ENCODE measurements at places on chromosomes 3 and 15.

GRCh38 chr3:117754841-117755240 lies 1045.3 kb downstream of the TUSC7 start:
- DNase-seq, result no peak

GRCh38 chr3:194231929-194232832 lies 96.2 kb downstream of the HES1 start:
- DNase-seq, result no peak

- DNase-seq, result no peak
Observed at GRCh38 chr3:134216191-134216764, 34.4 kb downstream of the RYK start.

DNA sequence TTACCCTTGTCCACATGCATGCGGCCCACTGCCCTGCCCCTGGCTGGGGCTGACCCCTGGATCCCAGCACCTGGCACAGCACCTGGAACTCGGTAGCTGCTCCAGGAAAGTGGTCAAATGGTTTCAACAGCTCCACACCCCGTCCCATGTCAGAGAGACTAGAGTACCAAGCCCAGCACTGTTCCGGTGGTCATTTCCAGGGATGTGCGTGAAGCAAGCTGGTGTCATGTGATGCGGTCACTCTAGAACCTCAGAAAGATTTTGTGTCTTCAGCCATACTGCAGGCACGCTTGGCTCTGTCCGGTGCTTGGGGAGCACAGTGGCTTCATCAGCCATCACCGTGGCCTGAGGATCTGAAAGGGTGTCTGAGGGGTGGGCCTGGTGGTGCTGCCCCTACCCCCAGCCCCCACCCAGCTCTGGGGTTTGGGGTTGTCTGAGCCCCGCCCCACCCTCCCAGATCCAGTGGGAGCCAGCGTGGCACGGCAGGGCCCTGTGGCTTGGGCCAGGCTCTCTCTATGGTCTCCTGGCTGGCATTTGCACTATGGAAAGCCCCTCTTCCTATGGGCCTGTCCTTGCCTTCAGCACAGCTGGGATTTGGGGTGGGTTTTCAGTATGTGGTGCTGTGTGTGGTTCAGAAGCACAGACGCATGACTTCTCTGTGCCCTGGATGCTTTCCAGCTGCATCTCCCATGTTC lies 15.3 kb downstream of the APBA2 start:
- no peak for DNase-seq

- DNase-seq, result no peak
Observed at GRCh38 chr15:54540721-54541120, 562.5 kb downstream of the UNC13C start.

- peak; percentile 39 for DNase-seq
Observed at GRCh38 chr3:176663387-176663786, 533.9 kb downstream of the TBL1XR1 start.

DNA sequence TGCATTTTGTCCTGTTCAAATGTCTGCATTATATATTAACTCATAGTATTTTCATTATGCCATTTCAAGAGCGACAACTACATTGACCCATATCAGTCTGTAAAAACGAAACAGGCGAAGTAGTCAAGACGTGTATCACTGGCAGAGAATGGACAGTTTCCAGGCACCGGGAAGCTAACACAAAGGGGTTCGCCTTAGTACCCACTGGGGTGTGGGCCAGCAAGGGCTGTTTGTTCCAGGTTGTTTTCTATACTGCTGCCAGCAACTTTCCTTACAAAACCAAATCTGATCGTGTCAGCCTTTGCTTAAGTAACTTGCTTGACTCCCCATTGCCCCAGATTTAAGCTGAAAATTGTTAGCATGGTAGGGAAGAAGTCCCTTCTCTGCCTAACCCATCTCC lies 87.1 kb downstream of the CGNL1 start:
- DNase-seq, result no peak

GRCh38 chr3:47018269-47018611 lies 38.8 kb downstream of the NBEAL2 start:
- no peak for DNase-seq

- DNase-seq, result no peak
Observed at GRCh38 chr3:148101061-148101460, 596.6 kb upstream of the AGTR1 start.

DNA sequence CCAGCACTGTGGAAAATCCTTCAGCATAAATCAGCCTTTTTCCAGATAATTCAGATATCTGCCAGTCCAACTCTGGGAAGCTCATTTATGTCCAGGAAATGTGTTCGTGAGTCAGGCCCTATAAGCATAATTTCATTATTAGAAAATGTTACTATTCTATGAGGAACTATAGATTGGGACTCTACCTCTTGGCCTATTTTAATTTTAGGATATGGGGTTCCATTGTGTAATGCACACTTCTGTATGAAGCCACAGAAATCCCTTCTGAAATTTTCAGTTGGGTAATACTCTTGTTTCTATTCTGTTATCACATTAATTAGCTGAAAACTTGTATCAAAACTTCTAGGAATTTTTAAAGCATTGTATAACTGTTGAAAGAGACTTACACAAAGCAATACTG lies 43.9 kb upstream of the IL12A start:
- DNase-seq, result no peak

GRCh38 chr3:16936676-16937230 lies 52.0 kb downstream of the PLCL2 start:
- DNase-seq, result no peak

DNA sequence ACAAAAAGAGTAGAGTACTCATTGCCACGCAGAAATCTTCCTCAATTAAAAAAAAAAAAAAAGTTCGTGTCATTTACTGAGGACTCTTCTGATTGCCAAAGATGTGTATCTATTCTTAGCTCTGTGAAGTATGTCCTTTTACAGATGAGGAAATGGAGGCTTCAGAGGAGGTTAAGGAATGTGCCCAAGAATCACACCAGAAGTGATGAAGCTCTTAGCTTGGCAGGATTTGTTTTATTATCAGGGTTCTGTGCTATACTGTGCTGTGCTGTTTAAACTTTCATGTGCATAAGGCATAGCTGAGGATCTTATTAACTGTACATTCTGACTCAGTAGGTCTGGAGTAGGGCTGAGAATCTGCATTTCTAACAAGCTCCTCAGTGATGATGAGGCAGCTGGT lies 665.2 kb upstream of the ADAMTS9 start:
- DNase-seq, result peak; percentile 51

GRCh38 chr3:119978554-119979208 lies 115.6 kb downstream of the GSK3B start:
- no peak for DNase-seq

DNA sequence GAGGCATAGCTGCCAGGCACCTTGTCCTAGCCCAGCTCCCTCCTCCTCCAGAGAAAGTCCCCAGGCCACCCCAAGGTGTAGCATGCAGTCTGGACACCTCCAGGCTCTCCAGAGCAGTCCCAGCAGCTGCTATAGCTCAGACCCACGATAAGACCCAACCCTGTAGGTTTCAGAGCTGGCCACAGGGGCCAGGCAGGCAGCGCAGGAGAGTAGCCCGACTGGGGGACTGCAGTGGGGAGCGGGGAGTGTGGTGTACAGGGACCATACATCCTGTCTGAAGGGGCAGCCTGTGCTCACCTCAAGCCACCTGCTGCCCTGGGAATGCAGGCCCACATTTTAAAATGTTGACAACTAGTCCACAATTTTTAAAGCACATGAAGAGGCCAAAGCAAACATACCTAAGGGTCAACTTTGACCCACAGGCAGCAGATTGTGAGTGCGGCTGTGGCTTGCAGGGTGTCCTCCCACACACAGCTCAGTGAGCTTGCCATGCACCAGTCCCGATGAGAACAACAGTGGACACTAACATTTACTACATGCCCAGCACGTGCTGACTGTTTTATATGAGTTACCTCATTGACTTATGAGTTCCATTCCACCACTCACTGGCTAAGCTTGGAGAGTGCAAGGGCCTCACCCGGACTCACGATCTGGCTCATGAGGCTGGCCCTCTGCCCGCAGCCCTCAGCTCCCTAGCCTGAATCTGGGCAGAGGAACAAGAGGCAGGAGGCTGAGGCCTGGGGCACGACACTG lies 81.4 kb downstream of the DNAJB8 start:
- DNase-seq, result peak; percentile 83

DNA sequence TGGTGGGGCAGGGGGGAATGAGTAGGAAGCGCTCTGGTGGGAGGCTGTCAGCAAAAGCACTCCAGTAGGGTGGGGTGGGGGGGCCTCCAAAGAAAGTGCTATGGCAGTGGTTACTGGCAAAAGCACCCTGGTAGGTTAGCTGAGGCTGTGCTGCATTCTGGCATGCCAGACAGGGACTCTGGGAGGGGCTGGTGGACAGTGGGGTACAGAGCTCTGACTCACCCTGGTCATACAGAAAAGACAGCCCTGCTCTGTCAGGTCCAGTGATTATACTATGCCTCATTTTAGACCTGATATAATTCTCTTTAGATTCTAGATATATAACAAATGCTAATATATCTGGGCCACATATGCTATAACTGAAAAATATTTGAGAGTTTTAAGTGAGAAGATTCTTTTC lies 82.8 kb upstream of the CPNE4 start:
- no peak for DNase-seq

DNA sequence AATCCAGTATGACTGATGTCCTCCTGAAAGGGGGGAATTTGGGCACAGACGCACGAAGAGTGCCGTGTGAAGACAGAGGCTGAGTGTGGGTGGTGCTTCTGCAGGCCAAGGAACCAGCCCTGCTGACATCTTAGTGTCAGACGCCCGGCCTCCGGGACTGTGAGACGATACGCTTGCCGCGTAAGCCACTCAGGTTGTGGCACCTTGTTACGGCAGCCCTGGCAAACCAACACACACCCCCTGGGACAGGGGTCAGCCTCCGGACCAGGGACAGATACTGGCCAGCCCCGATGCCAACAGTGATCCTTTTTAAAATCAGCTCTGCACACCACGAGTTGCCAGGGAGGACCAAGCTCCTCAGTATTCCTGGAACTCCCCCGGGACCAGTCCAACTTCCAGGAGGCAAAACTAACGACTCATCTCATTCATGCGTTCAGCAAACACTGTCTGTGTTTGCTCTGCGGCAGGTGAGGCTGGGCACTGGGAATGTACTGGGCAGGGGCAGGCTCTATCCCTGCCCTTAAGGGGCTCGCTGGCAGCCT lies 21.2 kb upstream of the PIGZ start:
- DNase-seq, result no peak

DNA sequence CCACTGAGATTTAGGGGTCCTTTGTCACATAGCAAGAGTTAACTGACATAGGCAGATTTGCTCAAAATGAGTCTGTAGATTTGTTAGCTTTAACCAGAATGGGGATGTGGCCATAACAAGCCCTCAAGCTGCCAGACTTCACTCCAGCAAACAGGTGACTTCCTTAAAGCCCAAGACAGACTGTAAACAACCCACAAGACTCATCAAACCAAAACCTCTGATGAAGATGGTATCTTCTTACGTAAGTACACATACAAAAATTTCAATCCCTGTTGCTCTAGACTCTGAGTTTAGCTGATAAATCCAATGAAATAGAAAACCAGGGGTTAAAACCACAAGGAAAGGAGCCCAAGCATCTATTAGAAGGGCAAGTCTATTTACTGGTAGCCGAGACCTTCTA lies 18.2 kb upstream of the ZBTB20 start:
- DNase-seq, result no peak

GRCh38 chr3:105496343-105496742 lies 129.6 kb downstream of the ALCAM start:
- DNase-seq, result no peak

- no peak for DNase-seq
Observed at GRCh38 chr15:97129674-97130073, 799.2 kb downstream of the NR2F2 start.

DNA sequence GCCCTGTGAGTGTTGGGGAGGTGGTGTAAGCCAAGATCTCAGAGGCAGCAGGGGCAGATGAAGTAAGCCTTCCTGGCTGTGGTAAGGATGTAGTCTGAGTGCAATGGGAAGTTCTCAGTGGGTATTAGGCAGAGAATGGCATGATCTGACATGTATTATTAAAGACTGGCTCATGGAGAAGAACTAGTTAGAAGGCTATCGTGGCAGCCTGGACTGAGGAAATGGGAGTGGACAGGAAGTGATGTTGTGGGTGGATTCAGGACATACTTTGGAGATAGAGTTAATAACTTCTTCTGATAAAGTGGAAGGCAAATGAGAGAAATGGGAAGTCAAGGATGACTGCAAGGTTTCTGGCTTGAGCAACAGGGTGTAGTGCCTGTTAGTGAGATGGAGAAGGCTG lies 250.9 kb upstream of the CFAP20DC start:
- DNase-seq, result peak; percentile 17

DNA sequence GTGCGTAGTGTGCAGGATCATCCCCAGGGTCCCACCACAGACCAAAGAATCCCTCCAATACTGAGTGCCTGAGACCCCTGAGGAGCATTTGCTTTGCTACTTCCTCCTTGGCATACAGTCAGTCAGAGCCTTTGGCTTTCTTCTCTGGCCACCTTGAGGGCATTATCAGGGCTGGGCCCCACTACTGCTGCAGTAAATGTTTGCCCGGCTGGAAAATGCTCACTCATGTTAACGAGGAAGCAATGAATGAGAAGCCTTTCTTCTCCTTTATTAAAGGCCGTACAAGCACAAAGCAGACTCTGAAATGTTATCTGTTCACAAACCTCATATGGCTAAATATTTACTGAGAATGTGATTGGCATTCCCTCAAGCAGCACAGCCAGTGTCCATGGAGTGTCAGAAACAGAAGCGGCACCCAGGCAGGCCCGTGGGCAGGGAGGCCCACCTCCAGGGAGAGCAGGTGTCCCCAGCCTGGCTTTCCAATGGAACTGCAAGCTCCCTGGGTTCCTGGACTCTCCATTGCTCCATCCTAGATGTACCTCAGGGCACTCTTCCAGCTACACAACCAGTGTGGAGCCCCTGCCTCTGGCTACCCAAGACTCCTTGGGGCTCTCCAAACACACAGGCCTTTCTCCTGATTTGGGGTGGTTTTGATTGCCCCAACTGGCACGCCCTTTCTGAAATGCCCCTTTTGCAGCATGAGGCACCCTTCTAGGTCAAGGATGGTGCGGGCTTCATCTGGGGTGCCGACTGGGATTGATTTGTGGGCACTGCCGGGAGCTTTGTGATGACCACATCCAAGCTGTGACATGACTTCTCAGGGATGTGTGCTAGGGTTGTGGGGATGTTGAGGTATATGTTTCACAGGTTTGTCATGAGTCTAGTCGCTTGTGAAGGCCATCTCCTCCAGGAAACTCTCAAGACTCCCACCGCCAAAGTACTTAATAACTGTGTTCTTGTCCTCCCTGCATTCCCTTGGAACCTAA lies 195.6 kb downstream of the FAM43A start:
- DNase-seq, result no peak

GRCh38 chr3:177186306-177186705 lies 11.0 kb downstream of the TBL1XR1 start:
- no peak for DNase-seq

DNA sequence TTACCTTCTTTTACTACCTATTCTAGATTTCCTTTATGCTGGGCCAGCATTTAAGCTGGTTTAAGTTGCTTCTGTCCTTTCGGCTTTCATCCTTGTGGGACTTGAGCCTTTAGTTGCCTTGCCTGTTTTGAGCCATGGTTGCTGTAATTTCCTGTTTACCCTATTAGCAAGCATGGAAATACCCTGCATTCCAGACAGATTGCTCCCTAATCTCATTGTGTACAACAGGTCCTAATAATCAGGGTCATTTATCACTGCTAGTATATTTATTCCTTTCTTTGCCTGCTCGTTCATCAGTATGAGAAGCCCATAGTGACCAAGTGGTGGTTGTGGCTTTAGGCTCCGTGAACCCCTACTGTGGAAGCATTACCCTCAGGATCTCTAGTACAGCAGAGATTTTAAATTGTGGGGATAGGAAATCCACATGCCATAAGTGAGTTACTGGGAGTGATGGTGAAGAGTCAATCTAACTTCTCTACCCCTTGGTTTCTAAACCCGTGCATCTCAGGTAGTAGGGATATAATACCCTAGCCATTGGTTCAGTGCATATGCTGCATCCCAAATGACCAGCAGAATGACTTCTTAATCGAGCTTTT lies 31.9 kb downstream of the NCK1 start:
- DNase-seq, result peak; percentile 80

GRCh38 chr15:92069308-92070250 lies 216.1 kb downstream of the SLCO3A1 start:
- peak; percentile 31 for DNase-seq

All from choroid plexus epithelial cell (primary cell).